ENCODE measurements at places on chromosomes 11 and 22.
A peak's percentile ranks its signal among the peaks of the same experiment; 100 is the strongest.

- no peak for DNase-seq
Observed at GRCh38 chr11:95688015-95688414, 101.6 kb downstream of the FAM76B start.

DNA sequence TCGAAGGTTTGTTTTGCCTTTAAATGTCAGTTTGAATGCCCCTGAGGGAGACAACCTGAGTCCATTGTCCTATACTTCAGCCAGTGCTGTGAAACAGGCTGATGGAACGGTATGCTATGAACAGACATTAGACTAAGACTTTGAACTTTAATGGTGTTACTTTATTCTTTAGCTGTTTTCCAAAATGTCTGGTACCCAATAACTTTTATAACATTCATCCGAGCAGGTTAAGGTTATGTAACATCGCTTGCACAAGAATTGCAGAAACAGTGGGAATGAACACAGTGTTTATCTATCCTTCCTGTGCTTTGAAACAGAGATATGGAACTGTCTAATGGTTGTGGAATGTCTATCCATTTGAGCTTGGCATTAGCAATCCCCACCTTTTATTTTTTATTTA is 12.5 kb upstream of the PTS start:
- no peak for DNase-seq

DNA sequence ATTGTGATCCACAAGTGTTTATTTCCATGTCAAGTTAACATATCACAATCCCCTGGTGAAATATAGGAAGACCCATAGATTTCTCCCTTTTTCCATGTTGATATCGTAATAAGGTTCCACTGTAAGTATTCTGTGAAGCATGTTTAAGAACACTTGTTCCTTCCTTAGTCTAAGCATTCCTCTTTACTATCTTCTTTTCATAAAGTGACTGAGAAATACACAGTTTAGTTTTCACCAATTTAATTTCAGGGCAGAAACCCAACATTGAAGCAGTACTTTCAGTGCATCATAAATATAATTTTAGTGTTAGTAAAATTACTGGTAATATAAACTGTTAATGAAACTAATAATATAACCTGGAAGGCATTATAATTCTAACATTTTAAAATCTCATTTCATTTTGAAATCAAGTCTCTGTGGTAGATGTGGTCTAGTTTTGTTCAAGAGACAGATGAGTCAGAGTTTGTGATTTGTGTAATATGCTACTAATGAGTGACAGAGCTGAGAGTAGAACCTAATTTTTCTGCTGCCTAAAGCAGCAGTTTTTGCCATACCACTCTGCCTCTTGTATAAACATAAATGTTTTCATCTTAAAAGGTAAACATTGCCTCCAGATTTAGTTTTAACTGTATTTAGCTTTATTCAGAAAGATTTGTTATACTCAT is 79.4 kb downstream of the ATM start:
- no peak for DNase-seq

GRCh38 chr11:9573775-9574621 is 528 bp downstream of the WEE1 start:
- DNase-seq = no peak

DNA sequence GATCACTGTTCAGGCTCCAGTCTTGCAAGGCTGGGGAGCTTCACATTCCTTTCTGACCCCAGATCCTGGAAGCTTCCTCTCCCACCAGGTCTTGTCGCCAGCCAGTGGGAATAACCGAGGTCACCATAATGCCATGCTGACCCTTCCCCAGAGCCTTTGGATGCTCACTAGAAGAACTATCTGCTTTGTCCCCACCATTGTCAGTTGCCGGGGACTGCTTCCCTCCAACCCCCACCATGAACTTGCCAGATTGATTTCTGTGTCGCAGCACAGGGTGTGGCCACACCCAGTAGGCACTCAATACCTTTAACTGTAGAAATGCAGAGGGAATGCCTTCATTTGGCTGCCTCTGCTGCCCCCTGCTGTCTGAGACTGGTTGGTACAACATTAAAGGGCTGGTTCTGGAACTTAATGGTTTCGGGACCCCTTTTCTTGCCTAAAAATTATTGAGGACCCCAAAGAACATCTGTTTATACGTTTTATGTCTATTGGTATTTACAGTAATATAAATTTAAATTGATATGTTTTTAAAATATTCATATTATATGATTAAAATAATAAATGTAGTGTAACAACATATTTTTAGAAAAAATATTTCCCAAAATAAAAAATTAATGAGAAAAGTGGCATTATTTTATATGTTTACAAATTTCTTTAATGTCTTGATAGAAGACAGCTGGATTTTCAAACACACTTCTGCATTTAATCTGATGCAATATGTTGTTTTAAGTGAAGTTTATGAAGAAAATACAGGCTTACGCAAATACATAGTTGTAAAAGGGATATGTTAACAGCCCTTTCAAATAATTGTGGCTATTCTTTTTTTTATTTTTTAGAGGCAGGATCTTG is 6.7 kb upstream of the GDPD5 start:
- DNase-seq = peak; percentile 79

DNA sequence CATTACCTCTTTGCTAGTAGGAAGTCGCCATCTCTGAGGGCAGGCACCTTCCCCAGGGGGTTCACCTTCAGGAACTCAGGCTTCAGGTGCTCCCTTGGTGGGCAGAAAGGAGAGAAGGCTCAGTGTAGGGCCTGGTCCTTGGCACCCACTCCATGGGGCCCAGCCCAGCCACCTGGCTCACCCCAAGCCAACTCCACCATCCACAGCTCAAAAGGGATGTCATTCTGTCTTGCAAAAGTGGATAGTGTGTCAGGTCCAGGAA is 2.7 kb upstream of the GSTT4 start:
- no peak for DNase-seq

- no peak for DNase-seq
Observed at GRCh38 chr11:26688701-26689100, 33.2 kb downstream of the SLC5A12 start.

DNA sequence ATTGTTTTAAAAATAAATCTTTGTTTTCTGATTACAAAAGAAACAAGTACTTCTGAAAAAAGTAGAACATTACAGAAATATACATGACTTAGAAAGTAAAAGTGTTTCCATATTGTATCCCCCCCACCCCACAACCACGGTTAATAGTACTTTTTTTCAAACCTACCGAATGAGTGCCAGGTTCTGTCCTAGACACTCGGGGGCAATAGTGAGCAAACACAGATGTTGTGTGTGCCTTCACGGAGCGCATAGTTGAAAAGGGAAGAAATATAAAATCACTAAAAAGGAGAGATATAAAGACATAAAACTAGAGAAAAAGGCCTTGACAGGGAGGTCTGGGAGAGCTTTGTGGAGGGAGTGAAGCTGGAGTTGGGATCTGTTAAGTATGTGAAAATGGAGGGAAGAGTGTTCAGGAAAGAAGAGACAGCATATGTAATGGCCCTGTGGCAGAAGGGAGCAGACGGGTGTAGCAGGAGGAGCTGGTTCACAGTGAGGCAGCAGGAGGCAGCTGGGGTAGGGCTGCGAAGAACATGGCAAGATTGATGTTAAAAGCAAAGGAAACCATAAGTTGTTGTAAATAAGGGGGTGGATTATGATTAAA is 42.1 kb upstream of the ALX4 start:
- no peak for DNase-seq

DNA sequence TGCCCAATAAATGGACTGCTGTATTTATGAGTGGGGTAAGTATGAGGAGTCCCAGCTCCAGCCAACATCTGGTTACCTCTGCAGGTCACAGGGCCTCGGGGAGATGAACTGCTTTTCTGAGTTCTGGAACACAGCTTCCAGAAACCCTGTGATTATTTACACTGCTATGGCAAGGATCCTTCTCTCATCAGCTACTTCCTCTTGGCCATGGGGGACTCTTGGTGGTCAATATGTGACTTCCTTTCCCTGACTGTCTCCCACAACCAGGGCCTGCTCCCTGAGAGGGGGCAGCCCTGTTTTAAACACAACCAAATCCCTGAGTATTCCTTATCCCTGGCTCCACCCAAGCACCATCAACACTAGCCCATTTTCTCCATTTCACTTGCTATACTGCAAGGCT is 10.0 kb downstream of the RHOG start:
- DNase-seq = no peak

DNA sequence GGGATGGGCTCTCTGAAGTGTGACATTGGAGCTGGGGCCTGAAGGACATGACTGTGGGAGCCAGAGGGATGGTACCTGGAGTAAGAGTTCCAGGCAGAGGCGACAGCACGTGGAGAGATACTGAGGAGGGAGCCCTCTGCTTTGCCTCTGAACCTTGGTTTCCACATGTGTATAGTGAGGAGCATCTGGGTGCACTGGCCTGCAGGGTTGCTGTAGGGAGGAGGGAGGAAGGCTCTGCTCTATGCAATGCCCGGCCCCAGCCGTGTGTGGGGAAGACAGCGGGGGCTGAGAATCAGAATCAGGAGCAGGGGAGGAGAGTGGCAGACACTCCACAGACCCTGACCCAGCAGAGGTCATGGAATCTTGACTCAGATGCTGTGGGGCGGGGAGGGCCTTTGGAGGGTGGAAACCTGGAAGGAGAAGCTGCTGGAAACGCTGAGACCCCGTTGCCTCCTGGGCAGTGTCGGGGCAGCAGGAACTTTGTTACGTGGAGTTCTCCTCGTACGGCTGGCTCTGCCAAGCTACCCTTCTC is 4.0 kb downstream of the SCYL1 start:
- no peak for DNase-seq

DNA sequence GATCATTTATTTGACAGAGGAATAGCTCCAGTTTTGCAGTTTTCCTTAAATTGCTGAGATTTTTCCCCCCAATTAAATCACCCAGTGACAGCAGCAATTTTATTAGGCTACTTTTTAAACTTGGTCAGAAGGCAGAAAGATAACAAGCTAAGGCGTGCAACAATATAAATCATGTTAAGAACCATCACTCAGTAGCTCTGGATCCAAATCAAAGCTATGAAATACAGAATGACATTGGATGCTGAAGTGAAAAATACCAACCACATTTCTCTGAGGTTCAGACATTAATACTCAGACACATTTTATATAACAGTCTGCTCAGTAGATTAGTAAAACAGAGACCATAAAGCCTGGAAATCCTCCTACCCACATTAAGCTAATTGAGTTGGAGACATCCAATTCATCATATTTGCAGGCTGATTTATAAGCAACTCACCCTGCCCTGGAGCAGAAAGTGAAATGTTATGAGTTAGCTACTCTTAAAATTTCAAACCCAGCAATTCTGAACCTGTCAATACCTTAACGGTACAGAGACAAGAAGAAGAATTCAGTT is 1108.4 kb downstream of the DLG2 start:
- DNase-seq = no peak

DNA sequence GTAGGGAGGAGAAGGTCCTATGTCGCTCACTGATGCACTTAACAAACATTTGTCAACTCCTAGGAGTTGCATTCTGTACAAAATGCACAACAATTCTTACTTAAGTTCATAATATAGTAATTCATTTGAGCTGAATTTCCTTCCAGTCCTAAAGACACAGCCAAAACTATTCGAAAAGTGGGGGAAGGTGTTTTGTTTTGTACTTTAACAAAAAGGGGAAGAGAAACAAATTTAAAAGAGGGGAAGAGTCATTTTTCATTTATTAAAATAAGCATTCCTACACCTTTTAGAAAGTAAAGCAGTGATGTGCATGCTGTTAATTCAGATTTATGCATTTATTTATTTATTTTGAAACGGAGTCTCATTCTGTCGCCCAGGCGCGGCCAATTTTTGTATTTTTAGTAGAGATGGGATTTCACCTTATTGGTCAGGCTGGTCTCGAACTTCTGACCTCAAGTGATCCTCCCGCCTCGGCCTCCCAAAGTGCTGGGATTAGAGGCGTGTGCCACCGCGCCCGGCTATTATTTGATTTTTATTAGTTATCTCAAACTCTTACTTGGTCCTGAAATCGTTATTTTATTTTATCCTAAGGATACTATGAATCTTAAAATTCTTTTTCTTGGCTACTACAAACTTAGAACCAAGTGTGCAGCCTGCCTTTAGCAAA is 1.1 kb upstream of the FANCF start:
- DNase-seq = no peak

DNA sequence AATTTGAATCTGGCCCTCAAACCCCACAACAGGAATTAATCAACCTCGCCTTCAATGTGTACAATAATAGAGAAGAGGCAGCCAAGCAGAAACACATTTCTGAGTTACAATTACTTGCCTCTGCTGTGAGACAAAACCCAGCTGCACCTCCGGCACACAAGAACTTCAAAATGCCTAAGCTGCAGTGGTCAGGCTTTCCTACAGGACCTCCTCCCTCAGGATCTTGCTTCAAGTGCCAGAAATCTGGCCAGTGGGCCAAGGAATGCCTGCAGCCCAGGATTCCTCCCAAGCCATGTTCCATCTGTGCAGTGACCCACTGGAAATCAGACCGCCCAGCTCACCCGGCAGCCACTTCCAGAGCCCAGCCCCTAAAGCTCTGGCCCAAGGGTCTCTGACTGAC is 3.4 kb upstream of the NDUFC2 start:
- no peak for DNase-seq

- DNase-seq = no peak
Observed at GRCh38 chr22:25060522-25061071, 108.1 kb downstream of the KIAA1671 start.

DNA sequence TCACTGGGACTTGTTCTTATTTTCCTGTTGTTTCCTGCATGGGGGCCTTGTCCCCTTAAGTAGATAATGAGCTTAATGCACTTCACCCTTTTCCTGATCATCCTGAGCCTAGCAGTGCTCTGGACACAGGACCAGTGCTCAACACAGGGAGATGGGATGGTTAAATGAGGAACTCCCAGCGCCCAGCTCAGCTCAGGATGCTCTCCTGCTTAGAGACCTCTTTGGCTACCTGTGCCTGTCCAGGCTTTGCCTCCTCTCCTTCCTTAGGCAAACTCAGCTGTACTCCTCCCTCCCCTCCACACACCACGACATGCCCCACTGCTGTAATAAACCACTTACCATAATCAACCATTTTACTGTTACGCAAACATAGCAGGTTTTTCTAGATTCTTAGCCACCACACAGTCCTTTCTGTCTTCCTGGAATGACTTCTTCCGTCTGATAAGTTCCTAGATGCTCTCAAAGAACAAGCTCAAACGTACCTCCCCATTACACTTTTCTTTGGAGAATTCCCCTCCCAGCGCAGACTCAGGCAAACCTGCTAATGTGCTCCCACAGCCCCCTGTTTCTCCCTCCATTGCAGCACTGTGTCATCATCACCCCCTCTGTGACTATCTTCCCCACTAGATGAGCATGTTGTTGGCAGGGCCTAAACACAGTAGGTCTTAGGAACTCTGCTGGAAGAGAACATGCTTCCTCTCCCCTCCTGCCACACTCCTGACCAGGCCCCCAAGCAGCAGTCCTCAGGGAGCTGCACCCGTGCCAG is 113.6 kb downstream of the MICAL2 start:
- DNase-seq = no peak

GRCh38 chr22:42317008-42317407 is 46.6 kb upstream of the TCF20 start:
- peak; percentile 33 for DNase-seq

DNA sequence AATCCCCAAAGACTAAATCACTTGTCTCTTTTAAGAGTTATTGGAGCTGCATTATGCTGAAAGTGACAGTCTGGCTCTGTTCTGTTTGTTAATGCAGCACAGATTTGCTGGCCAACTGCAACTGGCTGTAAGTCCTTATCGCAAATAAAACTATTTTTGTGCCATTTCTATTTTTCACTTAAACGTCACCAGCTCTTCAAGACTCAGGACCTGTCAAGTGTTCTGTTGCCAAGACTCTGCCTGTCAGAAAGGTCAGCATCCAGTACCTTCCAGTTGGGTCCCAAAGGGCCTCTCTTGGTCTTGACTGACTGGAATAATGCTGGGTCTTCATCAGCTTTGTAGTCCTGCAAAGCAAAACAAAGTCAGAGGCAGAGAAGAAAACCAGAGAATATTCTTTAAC is 45.6 kb downstream of the PITPNB start:
- DNase-seq = no peak

- DNase-seq = no peak
Observed at GRCh38 chr11:19432370-19433061, 191.8 kb upstream of the E2F8 start.
